ENCODE measurements at places on chromosomes 6 and 20.
A peak's percentile ranks its signal among the peaks of the same experiment; 100 is the strongest.

- no peak for DNase-seq
Observed at GRCh38 chr20:40966516-40967185, 62.0 kb upstream of the TOP1 start.

DNA sequence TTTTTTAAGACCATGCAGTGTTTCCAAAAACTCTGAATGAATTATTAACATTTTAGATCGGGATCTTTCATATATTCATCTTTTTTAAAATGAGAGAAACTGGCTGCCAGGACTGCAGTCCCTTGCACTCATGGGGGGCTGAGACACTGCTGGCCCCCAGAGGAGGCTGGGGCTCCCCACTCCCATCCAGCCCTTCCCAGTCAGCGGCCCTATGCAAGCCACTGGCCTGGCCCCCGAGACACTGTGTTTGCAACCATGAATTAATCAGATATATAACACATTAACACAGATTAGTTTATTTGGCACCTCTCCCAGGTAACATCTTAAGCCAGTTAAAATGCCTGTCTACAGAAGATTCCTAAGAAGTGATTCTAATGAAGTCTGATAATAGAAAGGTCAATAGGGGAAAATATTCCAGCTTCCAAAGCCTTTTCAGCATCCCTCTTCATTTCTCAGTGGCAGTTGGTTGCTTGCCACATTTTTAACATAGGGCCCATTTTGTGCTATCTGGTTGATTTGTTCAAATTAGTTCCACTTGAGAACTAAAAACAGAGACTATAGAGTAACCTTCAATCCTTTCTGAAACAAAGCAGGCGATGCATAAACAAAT is 184.4 kb upstream of the FBXL4 start:
- no peak for DNase-seq

GRCh38 chr6:91718198-91718597 is 1131.3 kb upstream of the MAP3K7 start:
- DNase-seq: no peak

GRCh38 chr6:67047996-67048395 is 1341.0 kb upstream of the EYS start:
- DNase-seq: no peak

DNA sequence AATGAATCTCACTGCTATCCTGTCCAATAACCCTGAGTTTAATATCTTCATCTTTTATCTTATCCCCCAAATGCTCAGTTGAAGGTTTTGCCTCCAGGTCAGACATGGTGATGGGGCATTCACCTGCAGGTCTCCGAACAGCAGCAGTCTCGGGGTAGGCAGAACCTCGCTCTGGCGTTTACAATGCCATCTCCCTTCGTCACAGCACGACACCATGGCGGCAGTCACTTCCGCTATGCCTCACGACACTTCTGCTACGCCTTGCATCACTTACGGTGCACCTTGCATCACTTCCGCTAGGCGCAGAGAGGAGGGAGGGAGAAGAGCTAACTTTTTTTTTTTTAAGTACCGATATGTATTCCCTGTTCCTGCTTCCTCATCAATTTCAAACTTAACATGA is 194.9 kb downstream of the BCAS1 start:
- DNase-seq: no peak

DNA sequence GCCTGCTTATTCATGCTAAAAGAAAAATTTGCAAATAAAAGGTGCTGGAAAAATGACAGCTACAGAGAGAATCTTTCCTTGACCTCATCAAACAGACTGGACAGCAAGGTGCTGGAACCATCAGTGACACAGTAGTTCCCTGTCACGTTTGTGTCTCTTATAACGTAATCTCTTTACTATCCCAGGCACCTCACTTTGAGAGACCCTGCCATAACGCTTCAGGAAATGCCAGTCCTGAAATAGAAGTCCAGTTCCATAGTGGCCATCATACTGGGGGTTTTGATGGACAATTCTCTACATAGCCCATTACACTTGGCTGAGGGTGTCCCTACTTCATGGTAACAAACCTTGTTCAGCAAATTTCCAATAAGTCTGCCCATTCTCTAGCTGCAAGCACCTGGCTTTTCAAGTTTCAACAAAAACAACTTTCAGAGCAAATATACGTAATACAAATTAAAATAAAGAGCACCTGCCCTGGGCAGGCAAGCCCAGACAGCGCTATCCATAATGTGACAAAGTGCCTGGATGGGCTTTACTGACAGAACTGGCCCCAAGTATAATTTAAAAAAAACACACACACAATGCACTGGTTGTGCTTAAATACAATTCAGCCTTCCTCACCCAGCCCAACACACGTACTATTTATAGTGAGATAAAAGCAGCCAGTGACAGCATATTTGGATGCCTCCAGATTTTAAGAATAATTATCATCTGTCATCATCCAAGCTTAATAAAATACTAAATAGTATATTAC is 38.7 kb downstream of the CNKSR3 start:
- DNase-seq: no peak

- DNase-seq: no peak
Observed at GRCh38 chr6:44062771-44063560, 64.3 kb downstream of the MRPL14 start.

DNA sequence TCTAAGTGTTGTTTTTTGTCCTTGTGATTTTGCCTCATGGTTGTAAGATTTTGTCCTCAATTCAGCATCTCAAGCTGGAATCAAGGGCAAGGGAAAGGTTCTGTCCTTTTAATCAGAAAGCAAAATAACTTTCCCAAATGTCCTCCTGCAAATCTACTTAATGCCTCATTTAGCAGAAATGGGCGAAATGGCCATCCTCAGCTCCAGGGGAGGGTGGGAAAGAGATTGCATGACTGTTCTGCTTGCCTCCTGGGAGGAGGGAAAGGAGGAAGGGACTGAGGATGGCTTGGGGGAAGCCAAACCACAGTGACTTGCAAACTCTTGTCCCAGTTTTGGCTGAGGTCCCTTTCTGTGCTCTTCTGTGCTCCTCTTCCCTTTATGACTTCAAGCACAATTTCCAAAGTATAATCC is 43.4 kb downstream of the TNFAIP3 start:
- DNase-seq: no peak

- no peak for DNase-seq
Observed at GRCh38 chr6:53906103-53906502, 111.3 kb downstream of the LRRC1 start.

DNA sequence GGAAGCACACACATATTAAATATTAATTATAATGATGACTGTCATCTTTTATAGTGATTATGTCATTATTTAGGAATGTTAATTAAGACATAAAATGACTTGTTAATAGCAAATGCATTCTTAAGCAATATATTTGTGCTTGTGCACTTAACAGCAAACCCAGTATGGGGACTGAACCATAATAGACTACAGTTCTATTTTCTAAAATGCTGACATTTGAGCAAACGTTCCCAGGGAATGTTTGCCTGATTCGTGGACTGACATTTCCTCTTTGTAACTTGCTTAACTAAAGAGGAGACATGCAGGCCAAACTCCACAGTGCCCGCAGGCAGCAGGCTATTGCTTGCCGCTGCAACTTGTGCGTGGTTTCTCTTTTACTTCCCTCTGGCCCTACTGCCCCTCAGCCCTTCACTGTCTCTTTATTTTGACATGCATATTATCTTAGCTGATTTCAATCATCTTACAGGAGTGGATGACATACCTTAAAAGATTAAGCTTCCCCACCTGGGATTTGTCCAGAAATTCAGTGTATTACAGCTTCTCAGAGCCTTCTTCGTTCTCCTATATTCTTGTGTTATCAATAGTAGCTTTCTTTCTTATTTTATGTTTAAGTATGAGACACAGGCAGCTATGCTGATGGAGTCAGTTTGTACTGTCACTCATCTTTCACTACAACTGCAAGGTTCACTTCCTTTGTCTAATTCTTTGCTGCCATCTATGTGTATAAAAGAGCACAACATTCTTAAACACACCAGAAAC is 141.5 kb downstream of the GMDS start:
- peak; percentile 69 for DNase-seq

- DNase-seq: no peak
Observed at GRCh38 chr20:49543071-49543857, 24.7 kb downstream of the PTGIS start.

GRCh38 chr6:26087284-26088115 is at the start of gene HFE:
Gene HFE, plus strand, starts transcription at chr6:26087429. Its CDS starts 12 bp downstream, at chr6:26087441.
- DNase-seq: peak; percentile 68

- DNase-seq: no peak
Observed at GRCh38 chr20:62351469-62352401, 15.4 kb downstream of the LAMA5 start.

GRCh38 chr20:6566821-6567220 is 200.7 kb upstream of the BMP2 start:
- DNase-seq: peak; percentile 96

DNA sequence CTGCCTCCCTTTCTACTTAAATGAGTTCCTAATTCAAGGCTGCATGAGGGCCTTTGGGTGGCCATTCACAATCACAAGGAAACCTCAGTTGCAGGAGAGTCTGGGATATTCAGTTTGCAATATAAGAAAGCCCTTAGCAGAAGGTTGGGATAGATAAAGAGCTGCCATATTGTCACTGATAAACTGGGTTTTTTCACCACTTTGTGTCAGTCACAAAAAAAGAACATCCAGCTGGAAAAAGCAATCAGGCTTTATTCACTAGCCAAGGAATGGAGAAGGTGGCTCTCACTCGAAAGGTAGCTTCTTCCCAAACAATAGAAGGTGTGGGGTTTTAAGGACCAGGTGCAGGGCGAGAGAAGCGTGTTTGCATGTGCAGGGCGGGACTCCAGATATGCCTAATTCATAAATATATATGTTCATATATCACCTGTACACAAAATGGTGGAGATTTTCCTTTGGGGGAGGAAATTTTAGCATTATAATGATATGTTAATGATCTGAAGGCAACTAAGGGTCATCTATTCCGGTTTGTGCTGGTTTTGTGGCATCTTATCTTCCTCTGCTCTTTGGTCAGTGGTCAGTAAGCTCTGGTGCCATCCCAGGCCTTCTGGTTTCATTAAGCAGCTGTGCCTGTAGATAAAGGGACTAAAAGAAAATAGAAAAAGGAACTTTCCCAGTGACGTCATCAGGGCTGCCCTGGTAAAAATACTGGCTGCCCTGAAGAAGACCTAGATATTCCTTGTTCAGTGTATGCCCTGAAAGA is 97.1 kb upstream of the IYD start:
- no peak for DNase-seq
